ENCODE measurements at places on chromosomes 7 and 10. TPM values are rescaled to one million over a fixed set of nuclear protein-coding genes. Genes with fewer than 3 reads are reported as not detected.

The PHTF2 gene
- total RNA-seq = 27.1 TPM

The FZD1 gene
- 8.1 TPM for total RNA-seq

The HMX2 gene
- total RNA-seq = not detected

The TMEM248 gene
- total RNA-seq = 80.3 TPM

The MNX1 gene
- total RNA-seq = 2.3 TPM

The LBX1 gene
- total RNA-seq = not detected

The HOXA7 gene
- 0.83 TPM for total RNA-seq

The KLF14 gene
- not detected for total RNA-seq

The TMEM229A gene
- total RNA-seq = 0.17 TPM

The SLC16A9 gene
- total RNA-seq = 3.8 TPM

The PNLIP gene
- 0.13 TPM for total RNA-seq

The DMBT1 gene
- total RNA-seq = 1.5 TPM

The DENND2A gene
- 6.7 TPM for total RNA-seq

The CCDC7 gene
- total RNA-seq = 11.3 TPM

The CYP2W1 gene
- total RNA-seq = 20.3 TPM

The BAG3 gene
- 13.9 TPM for total RNA-seq

The FAS gene
- total RNA-seq = 13.9 TPM

The PFKP gene
- 24.6 TPM for total RNA-seq

The SMARCD3 gene
- total RNA-seq = 38.0 TPM

The PLAU gene
- 5.2 TPM for total RNA-seq

The FGFBP3 gene
- total RNA-seq = 2.4 TPM

The ZNF37A gene
- total RNA-seq = 6.0 TPM

The UCMA gene
- not detected for total RNA-seq

The ANKRD26 gene
- 8.7 TPM for total RNA-seq

Measured in hepatocyte (in vitro differentiated cells).